ENCODE measurements at places on chromosomes 6 and 20.

- peaks cover 9% of the 10 kb centered on the region for H3K36me3 ChIP-seq
- DNase-seq, result peak; percentile 98
- no peak overlapping the region for H3K27ac ChIP-seq
- H3K27me3 ChIP-seq, result no peaks in the 10 kb centered on the region
- H3K4me1 ChIP-seq, result peaks cover 33% of the 10 kb centered on the region
- H3K4me3 ChIP-seq, result peak overlapping the region; percentile 47
These were observed 137.6 kb upstream of the RIN2 start for GRCh38 chr20:19620446-19620845.

DNA sequence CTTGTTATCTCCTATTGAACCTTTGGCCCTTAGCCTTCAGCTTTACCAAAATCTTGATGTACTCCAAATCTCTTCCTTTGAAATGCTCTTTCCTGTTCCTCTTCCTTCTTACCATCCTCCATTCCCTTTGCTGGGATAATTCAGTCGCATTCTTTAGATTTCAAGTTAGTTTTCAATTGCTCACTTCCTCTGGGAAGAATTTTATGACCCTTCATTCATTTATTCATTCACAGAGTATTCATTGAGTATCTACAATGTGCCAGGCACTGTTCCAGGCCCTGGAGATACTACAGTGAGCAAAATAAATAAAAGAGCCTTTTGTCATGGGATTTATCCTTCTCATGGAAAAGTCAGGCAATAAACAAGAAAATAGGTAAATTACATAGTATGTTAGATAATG lies 548.2 kb upstream of the FLRT3 start:
- no peak overlapping the region for H3K4me3 ChIP-seq
- H3K36me3 ChIP-seq, result no peaks in the 10 kb centered on the region
- H3K27me3 ChIP-seq, result no peaks in the 10 kb centered on the region
- H3K27ac ChIP-seq, result no peak overlapping the region
- no peak for DNase-seq

GRCh38 chr20:9642882-9643281 lies 128.5 kb downstream of the LAMP5 start:
- no peaks in the 10 kb centered on the region for H3K36me3 ChIP-seq
- no peak for DNase-seq
- no peaks in the 10 kb centered on the region for H3K4me1 ChIP-seq
- H3K27ac ChIP-seq, result no peak overlapping the region
- no peak overlapping the region for H3K4me3 ChIP-seq
- no peaks in the 10 kb centered on the region for H3K27me3 ChIP-seq

GRCh38 chr6:123171341-123172115 lies 175.5 kb downstream of the CLVS2 start:
- H3K36me3 ChIP-seq, result no peaks in the 10 kb centered on the region
- H3K27ac ChIP-seq, result peak overlapping the region; percentile 25
- peak; percentile 36 for DNase-seq
- no peaks in the 10 kb centered on the region for H3K4me1 ChIP-seq

- H3K27ac ChIP-seq, result no peak overlapping the region
- no peaks in the 10 kb centered on the region for H3K4me1 ChIP-seq
- peak; percentile 32 for DNase-seq
- H3K4me3 ChIP-seq, result no peak overlapping the region
- H3K27me3 ChIP-seq, result no peaks in the 10 kb centered on the region
These were observed 9.1 kb upstream of the SLC22A16 start for GRCh38 chr6:110485491-110485890.
